ENCODE measurements at places on chromosomes 7 and 10.

GRCh38 chr7:22729180-22729825 lies 2.3 kb downstream of the IL6 start:
- DNase-seq: no peak

- DNase-seq: peak; percentile 27
These were observed 1043.2 kb upstream of the C7orf33 start for GRCh38 chr7:147547252-147547897.

GRCh38 chr10:51386248-51386885 lies 312.1 kb downstream of the PRKG1 start:
- peak; percentile 8 for DNase-seq

DNA sequence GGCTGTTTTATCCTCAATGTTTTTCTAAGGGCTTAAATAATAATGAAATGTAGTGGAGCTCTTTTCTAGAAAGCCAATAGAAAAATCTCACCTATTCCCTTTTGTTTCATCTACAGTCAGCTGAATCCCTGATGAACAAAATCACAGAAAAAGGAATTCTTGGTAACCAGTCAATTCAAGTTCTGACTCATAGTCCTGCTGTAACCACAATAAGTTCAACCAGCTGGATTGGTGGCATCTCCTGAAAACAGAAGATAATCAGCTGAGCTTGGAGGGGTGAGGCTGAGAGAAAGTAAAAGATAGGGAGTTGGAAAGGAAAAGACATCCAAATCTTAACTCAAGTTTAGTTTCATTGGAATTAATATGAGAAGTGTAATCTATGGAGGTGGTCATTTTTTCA lies 772.1 kb downstream of the CCSER2 start:
- no peak for DNase-seq

All from GM03348 (cell line).